ENCODE measurements at places on chromosomes 16 and 17.

- DNase-seq: no peak
Measured at GRCh38 chr16:28556914-28557320, 3.2 kb downstream of the SGF29 start.

GRCh38 chr16:56600398-56600999 lies 7.9 kb upstream of the MT2A start:
- no peak for DNase-seq

- no peak for DNase-seq
Measured at GRCh38 chr17:14460516-14461226, 159.8 kb downstream of the HS3ST3B1 start.

GRCh38 chr17:55037828-55038227 lies 69.3 kb downstream of the STXBP4 start:
- DNase-seq: no peak

DNA sequence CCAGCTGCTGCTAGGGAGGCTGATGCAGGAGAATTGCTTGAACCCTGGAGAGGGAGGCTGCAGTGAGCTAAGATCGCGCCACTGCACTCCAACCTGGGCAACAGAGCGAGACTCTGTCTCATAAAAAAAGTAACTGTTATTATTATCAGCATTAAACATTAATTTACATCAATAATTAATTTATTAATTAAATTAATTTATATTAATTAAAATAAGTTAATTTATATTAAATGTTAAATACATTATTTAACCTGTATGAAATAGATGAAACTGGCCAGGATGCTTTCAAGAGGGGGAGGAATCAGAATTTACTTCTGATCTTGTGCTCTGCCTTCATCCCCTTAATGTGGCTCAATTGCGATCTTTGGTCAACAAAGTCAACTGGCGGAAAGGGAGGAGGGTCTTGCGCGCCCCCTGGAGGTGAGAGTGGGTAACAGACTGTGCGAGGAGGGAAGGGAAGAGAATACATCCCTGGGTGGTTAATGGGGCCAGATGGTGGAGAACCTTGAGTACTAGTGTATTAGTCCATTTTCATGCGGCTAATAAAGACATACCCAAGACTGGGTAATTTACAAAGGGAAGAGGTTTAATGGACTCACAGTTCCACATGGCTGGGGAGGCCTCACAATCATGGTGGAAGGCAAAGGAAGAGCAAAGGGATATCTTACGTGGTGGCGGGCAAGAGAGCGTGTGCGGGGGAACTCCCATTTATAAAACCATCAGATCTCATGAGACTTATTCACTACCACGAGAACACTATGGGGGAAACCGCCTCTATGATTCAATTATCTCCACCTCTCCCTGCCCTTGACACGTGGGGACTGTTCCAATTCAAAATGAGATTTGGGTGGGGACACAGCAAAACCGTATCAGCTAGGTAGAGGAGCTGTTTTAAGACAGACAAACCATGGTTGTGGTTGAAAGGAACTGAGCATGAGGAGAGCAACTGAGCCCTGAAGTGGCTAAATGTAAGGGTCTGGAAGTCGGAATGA lies 15.7 kb upstream of the CPPED1 start:
- DNase-seq: peak; percentile 58

DNA sequence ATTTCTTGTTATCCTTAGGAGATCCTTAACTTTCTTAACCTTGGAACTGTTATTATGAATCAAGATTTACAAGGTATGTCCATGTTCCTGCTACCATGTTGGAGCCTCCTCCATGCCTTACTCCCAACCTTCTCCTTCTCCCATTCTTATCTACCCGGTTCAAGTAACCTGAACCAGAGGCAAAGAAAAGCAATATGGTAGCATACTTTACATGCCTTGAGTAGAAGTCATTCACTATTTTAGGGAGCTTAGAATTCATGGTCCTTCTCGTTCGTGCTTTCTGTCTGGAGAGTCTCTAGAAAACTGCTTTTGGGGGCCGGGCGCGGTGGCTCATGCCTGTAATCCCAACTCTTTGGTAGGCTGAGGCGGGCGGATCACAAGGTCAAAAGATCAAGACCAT lies 37.7 kb downstream of the LDHD start:
- no peak for DNase-seq

GRCh38 chr16:22847100-22847499 lies 33.1 kb downstream of the HS3ST2 start:
- no peak for DNase-seq

DNA sequence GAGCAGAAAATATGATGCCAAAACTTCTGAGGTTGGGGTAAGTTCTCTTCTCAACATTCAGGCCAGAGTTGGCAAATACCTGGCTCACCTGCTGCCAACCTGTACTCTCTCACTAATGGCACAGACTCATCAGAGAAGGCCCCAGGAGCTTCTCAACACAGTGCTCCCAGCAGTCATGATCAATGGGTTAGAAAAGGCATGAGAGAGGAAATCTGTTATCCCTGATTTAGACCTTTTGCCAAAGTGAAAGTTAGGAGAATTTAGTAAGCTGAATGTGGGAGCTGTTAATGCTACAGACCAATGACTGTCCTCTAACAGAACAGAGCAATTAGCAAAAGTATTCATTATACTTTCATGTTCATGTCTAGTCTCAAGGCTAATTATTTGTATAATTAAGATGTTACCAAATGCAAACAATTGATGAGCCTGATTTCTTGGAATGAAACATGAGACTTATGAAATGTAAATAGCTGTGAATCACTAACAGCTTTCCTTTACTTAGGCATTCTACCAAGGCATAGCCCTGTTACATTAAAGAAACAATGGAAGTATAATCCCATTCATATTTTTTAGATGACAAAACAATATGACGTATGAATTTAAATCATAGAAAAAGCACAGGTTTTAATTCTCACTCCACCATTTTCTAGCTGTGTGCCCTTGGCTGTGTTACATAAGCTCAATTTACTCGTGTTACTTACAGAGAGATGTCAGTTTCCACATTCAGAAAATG lies 68.7 kb upstream of the MARCHF10 start:
- DNase-seq: no peak

DNA sequence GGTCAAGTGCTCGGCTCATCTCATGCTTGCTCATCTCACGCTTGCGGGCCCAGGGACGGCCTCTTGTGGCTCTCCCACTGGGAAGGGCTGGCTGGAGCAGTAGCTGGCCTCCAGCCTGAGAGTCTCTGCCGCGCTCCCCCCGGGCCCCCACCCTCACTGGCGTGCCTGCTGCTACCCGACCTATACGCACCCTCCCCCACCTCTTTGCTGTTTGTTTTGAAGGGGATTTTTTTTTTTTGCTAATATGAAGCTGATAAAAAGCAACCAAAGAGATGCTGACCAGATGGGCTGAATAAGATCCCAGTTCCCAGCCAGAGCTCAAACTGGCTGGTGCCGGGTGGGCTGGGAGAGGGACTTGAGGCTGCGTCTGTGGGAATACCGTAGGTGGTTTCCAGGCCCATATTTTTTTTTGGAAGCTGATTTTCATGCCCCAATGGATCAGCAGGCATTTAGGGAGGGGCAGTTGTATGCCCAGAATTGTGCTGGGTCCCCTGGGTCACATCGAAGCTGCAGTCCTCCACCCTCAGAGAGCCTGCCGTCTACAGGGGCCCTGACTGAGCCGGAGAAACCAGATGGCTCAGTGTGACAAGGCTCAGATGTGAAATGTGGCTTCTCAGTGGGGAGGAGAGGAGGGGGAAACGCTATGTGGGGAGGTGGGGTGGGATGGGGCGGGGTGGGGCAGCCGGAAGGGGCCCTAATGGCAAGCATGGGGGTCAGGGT lies 115.0 kb downstream of the RAP1GAP2 start:
- no peak for DNase-seq

DNA sequence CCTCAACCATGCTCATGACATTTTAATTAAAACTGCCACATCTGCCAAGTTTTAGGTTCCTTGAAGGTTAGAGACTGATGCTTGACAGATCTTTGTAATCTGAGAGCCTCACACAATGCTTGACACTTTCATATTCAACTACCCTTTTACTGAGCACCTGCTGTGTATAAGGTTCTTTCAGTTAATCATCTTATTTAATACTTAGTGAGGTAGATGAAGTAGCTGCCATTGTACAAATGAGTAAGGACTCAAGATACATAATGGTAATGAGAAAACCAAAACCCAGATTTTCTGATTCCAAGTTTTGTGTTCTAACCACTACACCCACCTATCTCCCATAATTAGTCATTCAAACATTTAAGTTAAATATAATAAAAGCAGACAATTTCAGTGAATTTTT lies 35.4 kb upstream of the ARL6IP1 start:
- no peak for DNase-seq

- DNase-seq: no peak
Measured at GRCh38 chr17:75159196-75160031, 5.1 kb upstream of the JPT1 start.

- no peak for DNase-seq
Measured at GRCh38 chr17:18230288-18231141, 5.1 kb downstream of the LLGL1 start.

DNA sequence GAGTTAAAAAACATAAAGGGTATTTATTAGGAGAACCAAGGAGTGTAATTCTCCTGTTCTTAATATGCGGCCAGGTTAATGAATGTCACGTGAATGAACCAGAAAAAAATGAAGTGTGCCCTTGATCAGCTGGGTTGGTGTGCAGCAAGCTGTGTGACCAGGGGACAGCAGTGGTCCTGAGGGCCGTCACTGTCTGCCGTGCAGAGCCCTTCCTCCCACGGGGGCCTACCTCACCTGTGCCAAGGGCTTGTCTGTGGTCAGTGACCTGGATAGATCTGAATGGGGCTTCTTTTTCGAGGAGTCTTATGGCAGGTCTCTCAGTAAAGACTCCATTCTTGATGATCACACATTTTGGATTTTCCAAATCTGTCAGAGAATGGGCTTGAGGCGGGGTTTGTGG lies 17.7 kb upstream of the STH start:
- DNase-seq: no peak

GRCh38 chr16:27315333-27316037 lies 1.7 kb downstream of the IL4R start:
- DNase-seq: no peak

DNA sequence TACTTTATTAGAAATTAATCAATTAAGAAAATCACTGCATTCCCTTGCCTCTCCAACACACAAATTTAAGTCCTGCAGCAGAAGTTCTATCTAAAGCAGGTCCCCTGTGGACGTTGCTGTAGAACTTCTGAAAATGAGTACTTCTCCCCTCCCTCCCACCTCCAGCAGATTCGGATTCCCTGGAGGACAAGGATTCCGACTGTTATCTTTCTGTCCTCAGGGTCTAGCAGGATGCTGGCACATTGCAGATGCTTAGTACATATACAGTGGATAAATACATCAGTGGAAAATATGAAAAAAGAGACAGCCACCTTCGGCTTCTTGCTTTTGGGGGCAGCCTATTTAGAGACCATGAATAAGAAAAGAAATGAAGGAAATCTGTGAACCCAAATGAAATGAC lies 32.1 kb downstream of the NTN1 start:
- no peak for DNase-seq

DNA sequence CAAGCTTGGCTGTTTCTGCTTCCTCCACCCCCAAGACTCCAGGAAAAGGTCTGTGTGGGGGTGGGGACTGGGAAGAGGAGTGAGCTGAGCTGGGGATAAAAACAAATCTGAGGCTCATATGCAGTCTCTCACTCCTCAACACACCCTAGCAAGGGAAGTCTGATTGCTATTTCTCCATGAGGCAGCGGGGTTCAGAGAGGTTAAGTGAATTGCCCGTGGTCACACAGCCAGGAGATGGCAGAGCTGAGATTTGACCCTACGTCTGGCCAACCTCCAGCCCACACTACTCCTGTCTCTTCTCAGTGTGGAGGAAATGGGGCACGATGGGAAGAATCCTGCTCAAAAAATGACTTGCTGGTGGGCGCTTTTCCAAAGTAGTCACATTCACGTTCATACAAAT lies 4.8 kb upstream of the ABCC3 start:
- DNase-seq: no peak

DNA sequence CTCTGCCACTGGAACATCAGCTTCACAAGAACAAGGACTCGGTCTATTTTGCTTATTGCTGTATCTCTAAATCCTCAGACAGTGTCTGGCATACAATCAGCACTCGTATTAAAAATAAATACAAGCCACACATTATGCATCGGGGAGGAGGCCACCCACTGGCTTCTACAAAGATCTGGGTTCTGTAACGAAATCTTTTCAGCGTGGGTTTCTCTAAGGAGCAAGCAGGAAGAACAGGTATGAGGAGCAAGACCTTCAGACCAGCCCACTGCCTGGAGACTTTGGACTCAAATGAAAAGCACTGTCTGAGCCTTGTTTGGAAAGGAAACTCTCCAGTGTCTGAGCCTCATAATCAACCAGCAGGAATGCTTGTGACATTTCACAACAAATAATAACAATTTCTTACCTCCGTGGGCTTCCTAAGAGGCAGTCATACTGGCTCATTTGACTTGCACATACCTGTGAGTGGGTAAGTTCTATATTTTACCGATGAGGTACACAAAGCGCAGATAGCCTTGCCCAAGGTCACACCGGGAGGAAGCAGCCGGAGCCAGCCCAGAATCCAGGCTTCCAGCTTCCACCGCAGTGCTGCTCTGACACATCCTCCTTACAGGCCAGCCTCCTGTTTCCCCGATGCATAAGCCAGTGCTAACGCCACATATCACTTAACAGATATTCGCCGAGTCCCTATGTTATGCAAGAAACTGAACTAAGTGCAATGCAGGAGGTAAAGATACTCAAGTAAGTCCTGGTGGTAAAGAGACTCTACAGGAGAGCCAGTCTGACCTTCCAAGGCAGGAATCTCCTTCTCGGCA lies 118.6 kb upstream of the TNRC6C start:
- DNase-seq: no peak

DNA sequence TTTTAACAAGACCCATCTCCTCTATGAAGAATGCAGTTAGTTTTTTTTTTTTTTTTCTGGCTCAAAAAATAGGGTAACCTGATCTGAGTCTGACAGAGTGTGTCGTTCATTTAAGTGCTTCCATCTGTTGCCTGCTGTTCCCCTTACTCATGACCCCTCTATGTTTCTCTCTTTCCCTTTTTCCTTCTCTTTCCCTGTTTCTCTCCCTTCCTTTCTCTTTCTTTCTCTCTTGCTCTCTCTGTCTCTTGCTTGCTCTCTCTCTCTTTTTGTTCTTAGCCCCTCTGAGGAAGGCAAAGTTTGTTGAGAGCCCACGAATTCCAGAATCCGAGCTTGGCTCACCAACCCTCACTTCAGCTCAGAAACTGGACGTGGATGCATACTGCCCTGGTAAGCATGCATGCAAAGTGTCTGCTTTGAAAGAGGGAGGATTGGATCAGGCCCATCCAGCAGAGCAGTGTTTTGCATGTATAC lies 185.0 kb downstream of the TANC2 start:
- DNase-seq: no peak

- DNase-seq: no peak
Measured at GRCh38 chr16:64545768-64546167, 576.1 kb downstream of the CDH11 start.

All from activated T-helper 1 cell treated with anti-CD3 and anti-CD28 coated beads, Interleukin-2, amount 50 U/mL, for 16 hours (primary cell).